ENCODE measurements at places on chromosomes 5 and 9.

GRCh38 chr5:96765043-96765442 lies 42.7 kb downstream of the ERAP1 start:
- DNase-seq = no peak

- peak; percentile 34 for DNase-seq
Observed at GRCh38 chr5:147935032-147935431, 28.7 kb upstream of the C5orf46 start.

GRCh38 chr5:98656125-98656795 lies 117.2 kb upstream of the RGMB start:
- DNase-seq = peak; percentile 21

GRCh38 chr9:128124873-128125579 lies 2.5 kb downstream of the PTGES2 start:
- peak; percentile 51 for DNase-seq

DNA sequence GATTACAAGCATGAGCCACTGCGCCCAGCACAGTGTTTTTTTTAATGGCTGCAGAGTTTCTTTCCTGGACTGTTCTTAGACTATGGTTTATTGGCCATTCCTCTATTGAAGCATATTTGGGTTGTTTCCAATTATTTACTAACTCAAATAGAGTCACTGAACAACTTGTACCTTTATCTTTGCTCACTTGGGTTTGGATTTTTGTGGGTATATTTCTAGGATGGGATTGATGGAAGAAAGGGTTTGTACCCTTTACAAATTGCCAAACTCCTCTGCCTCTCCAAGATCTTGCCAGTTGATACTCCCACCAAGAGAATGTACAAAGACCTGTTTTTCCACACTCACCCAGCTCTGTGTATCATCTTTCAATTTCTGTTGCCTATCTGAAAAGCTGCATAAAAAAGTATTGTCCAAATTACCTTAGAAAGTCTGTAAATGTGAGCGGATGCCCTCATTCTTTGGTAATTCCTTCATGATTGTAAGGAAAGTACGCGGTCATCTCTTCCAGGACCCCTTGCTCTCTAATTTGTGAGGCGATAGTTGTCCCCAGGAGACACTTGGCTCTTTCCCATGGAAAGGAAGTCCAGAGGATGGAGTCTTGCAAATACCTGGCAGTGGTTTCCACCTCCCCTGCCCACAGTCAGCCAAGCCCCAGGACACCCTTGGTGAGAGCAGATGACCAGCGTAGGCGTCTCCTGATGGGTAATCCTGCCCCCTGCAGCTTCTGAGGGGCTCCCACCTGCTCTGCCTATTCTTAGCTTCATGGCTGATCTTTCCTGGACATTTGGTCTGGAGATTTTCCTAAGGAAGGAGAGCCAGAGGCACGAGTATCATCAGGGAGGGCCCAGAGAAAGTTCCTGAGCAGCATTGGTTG lies 33.0 kb downstream of the ARHGEF37 start:
- no peak for DNase-seq

- peak; percentile 13 for DNase-seq
Observed at GRCh38 chr5:40165789-40166728, 513.7 kb upstream of the PTGER4 start.

DNA sequence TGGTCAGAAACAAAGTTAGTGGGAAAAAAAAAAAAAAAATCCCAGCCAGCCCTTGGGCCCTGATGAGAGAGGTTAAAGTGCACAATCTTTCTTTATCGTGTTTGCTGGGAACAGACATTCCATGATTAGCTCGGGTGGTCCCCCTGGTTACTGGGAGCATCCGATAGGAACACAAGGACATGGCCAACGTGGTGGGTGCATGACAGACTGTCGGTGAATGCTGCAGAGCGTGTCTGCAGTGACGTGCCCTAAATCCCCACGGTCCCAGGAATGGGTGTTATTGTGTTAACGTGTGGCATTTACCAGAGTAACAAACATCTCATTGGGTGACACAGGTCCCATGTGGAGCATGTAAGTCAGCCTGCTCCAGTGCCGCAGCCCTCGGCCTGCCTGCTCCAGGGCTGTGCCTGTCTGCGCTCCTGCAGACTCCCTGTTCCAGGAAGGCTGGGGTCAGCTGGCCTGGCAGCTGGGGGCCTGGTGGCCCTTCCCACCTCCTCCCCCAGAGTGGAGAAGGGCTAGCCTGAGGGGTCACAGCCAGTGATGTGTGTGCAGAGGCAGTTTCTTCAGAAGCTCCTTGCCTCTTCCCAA lies 34.3 kb upstream of the TBC1D2 start:
- DNase-seq = no peak

DNA sequence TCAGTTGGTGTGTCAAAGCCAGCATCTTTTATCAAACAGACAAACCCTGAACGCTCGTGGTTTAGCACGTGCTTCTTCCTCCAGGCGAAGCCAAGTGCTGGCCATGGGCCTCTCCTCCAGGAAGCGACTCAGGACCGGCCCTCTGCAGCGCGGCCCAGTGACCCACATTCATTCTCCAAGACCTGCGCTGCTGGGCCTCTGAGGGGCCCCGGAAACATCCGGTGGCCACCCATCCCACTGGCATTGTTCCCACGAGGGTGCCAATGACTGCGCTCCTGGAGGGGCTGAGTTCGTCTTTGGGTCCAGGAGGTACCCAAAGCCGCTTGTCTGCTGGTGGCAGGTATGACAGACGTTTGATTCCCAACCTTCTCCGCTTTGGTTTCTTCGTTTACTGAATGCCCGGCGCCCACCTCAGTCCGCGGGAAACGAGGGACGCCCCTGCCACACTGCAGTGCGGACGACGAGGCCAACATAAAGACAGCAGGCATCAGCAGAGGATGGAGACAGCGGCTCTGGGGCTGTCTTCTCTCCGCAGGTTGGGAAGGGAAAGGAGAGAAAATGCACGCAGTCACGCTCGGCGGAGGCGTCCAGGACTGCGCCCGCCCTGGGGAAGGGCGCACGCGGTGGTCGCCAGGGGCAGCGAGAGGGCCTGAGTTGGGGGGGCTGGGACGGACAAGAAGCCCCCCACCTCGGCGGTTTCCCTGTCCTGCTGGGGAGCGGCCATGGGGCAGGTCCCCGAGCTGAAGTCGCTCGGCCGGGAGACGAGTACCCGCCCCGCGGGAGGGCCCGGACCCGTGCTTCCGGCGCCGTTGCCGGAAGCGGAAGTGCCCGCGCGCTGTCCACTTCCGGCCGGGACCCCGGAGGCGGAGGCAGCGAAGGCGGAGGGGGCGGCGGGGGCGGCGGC lies at the start of gene EXOC3:
TSS of gene EXOC3 (plus strand) at position 842 of the 904 bp plus-strand sequence. CDS start 3,030 bp downstream, outside the sequence.
- DNase-seq = peak; percentile 64

DNA sequence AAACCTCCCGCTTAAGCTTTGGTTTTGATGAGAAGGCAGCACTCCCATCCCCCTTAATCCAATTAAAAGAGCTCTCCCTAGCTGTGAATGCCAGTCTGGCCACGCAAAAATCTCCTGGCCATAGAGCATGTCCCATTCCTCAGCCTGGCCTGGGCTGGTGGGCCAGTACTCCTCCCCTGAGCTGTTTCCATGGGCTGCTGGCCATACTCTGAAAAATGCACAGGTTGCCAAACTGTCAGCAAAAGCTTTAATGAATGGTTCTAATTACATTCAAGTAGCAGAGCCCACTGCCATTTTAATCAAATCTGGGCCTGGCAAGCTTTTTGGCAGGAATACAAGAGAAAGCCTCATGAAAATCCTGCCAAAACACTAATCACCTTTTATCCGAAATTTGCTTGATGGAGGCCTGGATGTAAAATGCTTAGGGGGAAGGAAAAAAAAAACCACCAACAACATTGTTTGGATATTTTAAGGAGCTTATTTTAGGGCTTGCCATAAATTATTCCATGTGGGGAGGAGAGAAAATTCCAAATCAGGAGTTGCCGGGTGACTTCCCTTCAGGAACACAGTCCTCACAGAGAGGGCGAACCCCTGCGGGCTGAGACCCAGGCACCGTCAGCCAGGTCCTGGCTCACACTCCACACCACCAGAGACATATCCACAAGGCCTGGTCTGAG lies 243.3 kb downstream of the SEC61B start:
- peak; percentile 87 for DNase-seq

DNA sequence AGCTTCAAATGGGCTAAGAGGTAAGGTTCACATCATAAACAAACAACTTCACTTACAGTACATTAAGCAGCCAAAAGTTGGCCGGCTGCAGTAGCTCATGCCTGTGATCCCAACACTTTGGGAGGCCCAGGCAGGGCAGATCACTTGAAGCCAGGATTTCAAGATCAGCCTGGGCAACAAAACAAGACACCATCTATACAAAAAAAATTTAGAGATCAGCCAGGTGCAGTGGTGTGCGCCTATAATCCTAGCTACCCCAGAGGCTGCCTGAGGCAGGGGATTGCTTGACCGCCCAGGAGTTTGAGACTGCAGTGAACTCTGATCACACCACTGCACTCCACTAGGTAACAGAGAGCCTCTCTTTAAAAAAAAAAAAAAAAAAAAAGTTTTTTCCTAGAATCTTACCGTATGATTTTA lies 16.9 kb downstream of the UBTD2 start:
- DNase-seq = no peak

DNA sequence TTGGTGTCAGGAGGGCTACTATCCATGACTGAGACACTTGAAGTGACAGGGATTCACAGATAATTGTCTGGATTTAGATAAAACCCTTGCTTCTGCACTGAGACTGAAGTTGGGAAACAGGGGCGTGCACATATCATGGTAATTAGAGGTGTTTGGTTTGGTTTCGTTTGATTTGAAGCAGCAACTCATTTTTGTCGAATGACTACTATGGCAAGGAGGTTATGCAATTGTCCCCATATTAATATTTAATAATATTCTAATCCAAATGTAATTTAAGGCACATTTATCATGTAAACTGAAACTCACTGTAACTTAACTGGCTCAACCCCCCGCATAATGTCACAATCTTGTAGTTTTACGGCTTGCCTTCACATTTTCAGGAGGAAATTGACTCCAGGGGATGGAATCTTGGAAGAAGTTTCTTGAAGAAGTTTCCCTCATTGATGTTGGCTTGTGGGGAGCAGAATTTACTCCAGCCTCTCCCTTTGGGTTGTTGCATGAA lies 12.5 kb downstream of the ZNF366 start:
- peak; percentile 60 for DNase-seq

GRCh38 chr5:111261610-111262009 lies 37.4 kb downstream of the CAMK4 start:
- no peak for DNase-seq

GRCh38 chr5:124021066-124021641 lies 509.2 kb downstream of the CSNK1G3 start:
- no peak for DNase-seq

DNA sequence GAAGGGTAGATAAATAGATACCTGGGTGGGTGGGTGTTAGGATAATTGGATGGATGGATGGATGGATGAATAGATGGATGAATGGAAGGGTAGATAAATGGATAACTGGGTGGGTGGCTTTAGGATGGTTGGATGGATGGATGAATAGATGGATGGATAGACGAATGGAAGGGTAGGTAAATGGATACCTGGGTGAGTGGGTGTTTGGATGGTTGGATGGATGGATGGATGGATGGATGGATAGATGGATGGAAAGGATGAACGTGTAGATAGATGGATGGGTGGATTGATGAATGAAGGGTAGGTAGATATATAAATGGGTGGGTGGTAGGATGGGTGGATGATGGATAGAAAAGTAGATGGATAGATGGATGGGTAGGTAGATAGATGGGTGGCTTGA lies 59.8 kb upstream of the RXRA start:
- no peak for DNase-seq
